ENCODE measurements at places on chromosomes 6 and 20. TPM values are rescaled to one million over a fixed set of nuclear protein-coding genes. Genes with fewer than 3 reads are reported as not detected.

DNA sequence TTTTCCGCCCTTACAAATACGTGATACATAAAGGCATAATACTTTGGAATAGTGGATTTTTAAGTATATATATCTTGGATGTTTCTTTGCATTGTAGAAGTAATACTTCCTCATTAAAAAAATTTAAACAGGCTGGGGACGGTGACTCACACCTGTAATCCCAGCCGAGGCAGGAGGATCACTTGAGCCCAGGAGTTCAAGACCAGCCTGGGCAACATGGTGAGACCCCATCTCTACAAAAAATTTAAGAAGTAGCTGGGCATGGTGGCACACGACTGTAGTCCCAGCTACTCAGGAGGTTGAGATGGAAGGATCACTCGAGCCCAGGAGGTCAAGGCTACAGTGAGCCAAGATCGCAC, 38.6 kb upstream of the RNF8 start:
- no peak for DNase-seq

DNA sequence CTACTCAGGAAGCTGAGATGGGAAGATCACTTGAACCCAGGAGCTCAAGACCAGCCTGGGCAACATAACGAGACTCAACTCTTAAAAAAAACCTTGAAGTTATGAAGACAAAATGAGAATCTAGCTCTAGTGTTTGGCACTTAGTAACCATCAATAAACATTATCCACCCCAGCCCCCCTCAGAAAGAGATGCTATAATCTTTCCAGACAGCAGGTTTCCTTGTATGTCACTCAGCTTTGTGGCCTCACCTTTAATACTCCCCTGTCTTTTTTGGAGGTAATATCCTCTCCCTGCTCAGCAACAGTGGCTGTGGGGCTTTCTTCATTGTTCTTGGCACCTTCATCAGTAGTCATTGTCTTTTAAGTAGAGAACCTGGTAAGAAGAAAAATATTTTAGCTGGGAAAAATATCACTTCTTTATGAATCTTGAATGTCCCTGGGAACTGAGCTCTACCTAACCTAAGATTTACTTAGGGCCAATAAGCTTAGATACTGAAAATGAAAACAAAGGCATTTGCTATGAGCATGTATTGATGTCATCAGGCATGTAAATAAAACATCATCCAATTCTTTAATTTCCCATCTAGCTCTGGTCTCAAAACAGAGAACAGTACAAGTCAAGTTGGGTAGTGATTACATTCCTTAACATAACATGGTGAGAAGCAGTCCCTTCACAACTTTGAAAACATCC, 46.1 kb downstream of the FKBP5 start:
- DNase-seq: no peak

DNA sequence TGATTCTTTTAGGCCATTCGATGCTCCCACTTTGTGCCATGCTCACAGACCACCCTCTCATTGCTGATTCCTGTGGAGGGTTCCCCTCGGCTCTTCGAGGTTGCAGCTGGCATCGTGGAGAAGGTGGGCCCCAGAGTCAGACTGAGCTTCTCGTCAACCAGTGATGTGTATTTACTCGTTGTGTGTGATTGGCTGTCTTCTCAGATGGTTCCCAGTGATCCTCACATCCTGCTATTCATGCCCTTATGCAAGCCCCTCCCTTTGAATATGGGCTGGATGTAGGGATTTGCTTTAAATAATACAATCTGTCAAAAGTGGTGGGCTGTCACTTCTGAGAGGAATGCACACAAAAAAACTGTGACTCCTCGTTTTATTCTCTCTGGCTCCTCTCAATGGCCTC, 99.6 kb upstream of the ENPP5 start:
- DNase-seq: no peak

The OARD1 gene
- total RNA-seq: 1.2 TPM

The ANGPT4 gene
- total RNA-seq: not detected

The ITCH gene
- 45.5 TPM for total RNA-seq

The STX7 gene
- total RNA-seq: 35.8 TPM
